ENCODE measurements at places on chromosomes 13 and 19.

- DNase-seq = no peak
Observed at GRCh38 chr19:6099599-6099998, 10.7 kb downstream of the RFX2 start.

GRCh38 chr19:3507371-3508120 is 1.4 kb downstream of the FZR1 start:
- peak; percentile 60 for DNase-seq

- peak; percentile 95 for DNase-seq
Observed at GRCh38 chr13:30132623-30133553, 174.5 kb downstream of the KATNAL1 start.

DNA sequence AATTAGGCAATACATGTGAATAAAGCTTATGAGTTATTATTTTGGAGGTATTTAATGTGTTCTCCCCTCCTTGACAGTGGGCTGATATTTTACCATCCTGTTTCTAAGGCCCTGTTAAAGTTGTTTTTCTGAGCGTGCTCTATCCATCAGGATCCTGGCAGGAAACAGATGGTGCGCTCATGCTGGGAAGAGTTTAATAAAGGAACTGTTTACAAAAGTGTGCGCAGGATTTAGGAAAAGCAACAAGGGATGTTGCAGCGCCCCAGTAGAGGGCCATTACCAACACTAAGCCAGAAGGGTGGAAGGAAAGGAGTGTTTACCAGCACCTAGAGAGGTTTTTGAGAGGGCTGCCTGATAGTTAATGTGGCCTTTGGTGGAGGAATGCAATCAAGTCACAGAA is 374.5 kb downstream of the KCNRG start:
- no peak for DNase-seq

DNA sequence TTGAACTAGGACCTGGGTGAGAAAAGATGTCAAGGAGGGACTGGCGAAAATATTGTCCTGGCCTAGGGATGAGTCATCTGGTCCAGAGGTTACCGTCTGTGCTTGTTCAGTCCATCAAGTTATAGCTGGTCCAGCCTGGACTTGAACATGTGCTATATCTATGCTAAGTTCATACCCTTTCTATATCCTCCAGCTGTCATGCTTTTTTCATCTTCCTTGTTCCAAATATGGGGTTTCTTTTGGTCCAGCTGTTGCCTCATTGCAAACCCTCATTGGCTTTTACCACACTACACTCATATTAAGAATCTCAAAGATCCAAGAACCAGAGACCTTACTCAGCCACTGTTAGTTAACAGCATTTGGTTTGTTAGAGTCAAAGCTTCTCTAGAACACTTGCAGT is 19.1 kb upstream of the KLF12 start:
- DNase-seq = no peak

- DNase-seq = peak; percentile 87
Observed at GRCh38 chr19:2610637-2611482, 91.6 kb downstream of the GNG7 start.

GRCh38 chr19:39924952-39925351 is 9.5 kb downstream of the FCGBP start:
- DNase-seq = no peak

DNA sequence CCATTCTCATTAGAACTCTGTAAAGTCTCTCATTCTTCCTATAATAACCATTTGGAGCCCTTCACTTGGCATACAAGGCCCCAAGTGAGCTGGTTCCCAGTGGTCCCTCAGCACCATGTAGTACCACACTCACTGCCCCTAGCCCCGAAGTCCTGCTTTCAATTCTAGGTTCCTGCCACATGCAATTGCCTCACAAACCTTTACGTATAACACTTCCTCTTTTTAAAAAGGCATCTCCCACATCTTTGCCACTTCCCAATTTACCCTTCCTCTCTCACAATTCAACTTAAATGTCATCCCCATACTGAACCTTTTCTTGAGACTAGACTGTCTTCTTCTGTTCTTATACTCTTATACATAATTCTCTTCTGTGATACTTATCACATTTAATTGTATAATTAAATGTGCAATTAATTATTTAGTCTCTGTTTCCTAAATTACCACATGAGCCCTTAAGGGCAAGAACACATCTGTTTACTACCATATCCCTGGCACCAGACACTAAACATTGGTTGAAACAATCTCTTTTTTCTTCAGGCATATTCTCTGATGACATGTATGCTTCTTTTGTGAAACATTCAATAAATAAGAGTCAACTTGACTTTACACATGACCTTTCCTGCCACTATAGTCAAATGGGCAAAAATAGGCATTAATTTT is 304.0 kb downstream of the SPRY2 start:
- no peak for DNase-seq

DNA sequence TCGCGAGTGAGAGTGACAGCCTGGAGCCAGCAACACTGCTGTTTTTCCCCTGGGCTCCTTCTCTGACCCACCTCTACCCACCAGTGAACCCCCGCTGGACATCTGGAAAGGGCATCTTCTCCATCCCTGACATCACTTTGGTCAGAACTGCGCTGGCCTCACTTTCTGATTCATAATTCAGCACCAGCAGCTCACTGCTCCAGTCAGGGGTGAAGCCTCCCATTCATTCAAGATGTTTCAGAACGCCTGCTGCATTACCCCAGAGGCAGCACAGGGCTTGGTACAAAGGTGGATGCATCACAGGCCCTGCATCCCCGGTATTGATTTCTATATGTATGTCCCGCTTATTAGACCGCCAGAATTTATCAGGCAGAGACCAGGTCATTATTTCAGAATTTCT is 182.8 kb upstream of the TSHZ3 start:
- DNase-seq = no peak

DNA sequence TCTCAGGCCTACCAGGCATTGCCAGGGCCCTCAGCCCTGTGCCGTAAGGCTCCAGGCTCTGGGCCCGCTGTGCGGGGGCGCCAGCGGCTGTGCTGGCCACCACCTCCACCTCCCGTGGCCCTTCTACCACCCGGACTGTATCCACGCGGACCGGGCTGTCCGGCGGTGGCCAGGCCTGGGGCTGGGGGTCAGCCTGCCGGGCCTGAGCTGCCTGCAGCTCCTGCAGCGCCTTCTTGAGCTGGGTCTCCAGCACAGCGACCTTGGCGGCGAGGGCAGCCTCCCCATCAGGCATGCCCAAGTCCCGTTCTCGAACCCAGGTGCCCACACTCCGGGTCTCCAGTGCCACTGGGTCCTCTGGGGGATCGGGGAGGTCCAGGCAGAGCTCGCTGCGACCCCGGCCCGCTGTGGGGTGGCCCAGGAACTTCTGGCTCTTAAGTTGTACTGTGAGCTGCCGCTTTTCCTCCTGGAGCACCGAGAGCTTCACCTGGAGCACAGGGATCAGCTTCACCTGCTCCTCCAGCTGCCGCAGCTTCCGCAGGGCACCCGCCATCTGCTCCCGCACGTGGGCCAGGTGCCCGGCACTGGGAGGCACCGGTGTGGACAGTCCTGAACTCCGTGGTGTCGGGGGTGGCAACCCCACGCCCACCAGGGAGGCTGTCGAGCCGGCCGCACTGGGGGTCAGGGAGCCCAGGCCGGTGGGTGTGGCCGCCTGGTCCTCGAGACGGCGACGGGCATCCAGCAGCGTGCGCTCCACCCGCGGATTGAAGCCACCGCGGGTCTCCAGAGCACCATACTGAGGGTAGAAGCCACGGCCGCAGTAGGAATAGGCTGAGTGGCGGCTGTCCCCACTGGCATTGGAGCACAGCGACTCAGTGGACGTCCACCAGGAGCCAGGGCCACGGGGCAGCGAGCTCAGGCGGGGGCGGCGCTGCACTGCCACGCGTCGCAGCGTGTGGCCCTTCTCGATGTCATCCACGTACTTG is 4.1 kb downstream of the KANK2 start:
- no peak for DNase-seq

DNA sequence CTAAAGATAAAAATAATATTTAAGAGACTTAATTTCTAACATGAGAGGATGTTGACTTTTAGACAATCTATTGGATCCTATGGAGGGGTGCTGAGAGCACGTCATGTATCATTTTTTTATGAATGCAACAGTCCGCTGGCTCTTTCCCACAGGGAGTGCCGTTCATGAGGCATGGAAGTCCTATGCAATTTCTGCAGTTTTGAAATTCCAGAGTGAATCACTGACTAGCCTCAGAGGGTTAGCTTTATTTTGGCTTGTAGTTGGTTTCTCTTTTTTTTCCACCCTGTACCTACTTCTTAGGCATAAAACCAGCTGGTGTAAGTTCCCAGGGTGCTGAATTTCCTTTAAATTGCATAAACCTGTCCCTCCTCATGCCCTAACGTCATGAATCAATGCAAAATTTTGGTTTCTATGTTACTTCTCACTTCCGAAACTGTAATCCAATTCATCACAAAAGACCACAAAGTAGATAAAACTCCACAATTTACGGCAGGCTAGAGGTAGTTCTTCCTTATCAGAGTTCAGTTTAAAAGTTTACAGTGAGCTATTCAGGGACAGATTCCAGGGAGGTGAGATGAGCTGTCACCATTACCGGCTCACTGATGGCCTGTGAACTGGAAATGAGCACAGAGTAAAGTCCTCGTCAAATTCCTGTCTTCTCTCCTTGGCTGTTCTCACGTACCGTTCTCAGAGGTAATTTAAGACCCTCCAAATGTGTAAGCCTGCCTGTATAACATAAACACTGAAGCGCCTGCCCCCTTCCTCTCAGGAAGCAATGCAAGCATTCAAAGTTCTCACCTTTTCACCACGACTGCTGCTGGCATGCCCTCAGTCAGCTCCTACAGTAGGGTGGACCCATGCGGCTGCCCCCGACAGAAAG is 216.6 kb upstream of the SLC10A2 start:
- no peak for DNase-seq

GRCh38 chr19:14006085-14006765 is at the start of gene RFX1:
Gene RFX1 (minus strand): TSS chr19:14006320. CDS start chr19:13993843, 12,477 bp downstream.
- peak; percentile 100 for DNase-seq

DNA sequence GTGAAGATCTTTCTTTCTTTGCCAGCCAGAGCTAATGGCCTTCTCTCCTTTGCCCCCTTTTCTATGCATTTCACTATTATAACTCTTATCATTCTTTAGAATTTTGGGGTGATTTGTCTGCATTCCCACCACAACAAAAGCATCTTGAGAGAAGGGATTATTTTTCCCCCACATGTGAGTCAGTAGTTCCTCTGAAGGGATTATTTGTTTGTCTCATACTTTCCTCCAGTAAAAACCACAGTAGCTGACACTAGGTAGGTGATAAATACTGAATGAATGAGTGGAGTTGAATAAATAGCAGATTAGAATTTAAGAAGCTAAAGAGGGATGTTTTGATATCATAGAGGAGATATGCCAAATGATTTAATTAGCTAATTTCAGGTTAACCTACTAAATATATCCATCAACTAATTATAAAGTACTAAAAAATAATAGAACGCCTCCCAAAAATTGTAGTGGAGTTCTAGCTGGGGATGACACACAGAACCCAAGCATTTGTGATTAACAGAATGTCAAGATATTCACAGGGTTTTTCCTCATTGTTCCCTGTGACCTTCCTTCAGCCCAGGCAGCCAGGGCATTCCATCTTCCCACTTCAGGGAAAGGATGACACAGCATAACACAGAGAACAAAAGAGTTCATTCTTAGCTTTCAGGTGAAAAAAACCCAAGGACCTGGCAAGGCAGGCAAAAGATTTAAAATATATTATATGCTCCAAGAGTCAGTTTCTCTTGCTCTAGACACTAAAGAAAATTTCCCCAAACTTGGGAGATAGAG is 3.5 kb upstream of the TBC1D4 start:
- no peak for DNase-seq

DNA sequence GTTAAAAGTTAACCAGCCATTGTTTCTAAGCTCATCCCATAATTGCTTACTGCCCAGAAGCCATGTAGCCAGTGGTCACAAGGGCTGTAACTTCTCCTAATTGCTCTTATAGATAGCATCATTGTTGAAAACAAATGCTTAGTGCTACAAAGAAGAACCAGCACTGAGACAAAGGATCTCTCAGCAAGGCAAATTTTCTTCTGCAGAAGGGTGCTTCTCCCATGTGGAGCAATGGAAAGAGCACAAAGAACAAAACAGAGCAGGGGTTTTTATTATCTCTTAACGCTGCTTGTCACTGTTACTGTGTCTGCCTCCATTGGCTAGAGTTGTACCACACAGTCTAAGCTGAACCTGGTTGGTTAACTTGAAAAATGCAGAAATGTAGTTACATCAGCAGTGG is 1036.8 kb downstream of the UQCRFS1 start:
- no peak for DNase-seq

GRCh38 chr13:95361686-95362085 is 60.4 kb upstream of the ABCC4 start:
- no peak for DNase-seq

GRCh38 chr13:93698016-93698613 is 471.5 kb downstream of the GPC6 start:
- no peak for DNase-seq

GRCh38 chr13:101942535-101943157 is 459.2 kb downstream of the FGF14 start:
- no peak for DNase-seq

DNA sequence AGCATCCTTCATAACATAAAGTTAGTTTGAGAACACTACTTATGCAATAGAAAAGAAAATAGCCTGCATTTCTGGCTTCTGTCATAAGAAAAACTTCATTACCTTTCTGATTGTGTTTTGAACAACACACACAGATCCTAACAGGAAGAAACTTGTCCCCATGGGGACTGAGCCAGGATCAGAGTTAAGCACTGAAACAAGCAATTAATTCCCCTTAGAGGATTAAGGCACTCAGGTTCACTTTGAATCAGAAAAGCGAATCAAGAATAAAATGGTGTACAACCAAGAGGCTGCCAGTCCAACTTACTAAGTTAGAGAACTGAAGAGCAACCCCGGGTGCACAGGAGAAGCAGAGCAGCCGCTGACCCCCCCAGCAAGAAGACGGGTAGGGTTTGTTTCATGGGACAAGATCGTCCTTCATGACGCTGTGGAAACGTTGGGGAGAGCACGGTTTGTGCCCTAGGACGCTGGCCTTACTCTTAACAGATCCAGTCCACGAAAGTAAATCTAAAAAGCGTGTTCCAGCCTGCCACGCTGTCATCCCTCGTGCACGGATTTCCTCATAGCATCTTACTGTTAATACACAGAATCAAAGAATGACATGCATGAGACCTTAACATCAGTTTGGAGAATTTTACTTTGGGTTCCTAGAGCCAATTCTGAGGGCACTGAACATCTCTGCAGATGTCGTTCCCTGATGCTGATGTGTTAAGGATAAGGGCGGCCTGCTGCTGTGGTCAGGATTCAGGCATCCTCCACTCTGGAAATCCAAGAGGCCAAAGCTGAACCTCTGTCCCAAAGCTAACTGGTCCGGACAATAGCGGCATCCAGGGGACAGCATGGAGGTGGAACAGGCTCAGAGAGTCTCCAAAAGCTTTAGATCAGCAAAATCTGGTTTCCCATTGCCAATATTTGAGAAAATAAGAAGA is 46.4 kb downstream of the GGACT start:
- DNase-seq = no peak

DNA sequence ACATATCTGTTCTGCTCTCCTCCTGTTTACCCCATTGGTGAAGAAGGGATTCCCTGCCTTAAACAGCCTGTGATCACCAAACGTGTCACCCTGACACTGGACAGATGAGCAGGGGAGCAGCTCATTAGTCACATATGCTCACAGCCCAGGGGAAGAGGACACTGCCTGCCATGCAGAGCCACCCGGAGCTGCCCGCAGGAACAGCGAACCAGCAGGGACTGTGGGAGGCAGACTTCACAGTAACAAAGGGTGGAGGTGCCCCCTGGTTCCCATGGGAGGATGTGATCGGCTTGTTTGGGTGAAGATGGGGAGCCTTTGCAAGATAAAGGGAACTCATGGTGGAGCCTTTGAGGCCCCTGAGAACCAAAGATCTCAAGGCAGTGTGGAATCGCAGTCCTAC is 88.6 kb upstream of the FARP1 start:
- no peak for DNase-seq
